Osteoblast (primary cell): ENCODE measurements at places on chromosomes 13 and 19. TPM values are rescaled to one million over a fixed set of nuclear protein-coding genes. Genes with fewer than 3 reads are reported as not detected.

GRCh38 chr19:2969104-2969504, 8.3 kb upstream of the TLE6 start:
- peak; percentile 39 for DNase-seq

DNA sequence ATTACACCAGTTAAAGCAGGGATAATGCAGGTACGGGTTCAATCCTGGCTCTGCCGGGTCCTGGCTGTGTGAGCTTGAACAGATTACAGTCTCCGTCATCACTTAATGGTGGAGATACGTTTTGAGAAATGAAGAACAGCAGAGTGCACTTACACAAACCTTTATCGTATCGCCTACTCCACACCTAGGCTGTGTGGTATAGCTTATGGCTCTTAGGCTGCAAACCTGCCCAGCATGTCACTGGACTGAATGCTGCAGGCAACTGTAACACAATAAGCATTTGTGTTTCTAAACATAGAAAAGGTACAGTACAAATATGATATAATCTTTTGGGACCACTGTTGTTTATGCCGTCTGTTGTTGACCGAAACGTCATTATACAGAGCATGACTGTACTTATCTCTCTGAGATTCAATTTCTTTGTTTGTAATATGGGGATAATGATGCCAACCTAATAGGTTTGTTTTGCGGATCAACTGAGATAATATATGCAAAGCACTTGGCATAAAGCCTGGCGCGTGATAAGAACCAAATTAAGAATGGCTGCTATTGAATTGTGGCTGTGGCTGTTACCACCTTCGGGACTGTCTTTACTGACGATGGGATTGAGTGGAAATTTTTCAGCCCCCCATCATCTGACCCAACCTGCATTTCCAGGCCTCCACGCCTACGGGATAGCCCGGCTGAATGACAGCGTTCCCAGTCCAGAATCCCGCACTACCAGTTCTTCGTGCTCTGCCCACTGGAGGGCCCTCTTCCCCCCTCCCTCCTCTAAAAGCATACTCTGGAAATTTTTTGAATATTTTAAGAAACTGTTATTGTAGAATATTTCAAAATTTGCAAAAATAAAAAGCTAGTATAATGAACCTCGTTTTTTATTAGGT, 11.2 kb downstream of the KRTDAP start:
- no peak for DNase-seq

DNA sequence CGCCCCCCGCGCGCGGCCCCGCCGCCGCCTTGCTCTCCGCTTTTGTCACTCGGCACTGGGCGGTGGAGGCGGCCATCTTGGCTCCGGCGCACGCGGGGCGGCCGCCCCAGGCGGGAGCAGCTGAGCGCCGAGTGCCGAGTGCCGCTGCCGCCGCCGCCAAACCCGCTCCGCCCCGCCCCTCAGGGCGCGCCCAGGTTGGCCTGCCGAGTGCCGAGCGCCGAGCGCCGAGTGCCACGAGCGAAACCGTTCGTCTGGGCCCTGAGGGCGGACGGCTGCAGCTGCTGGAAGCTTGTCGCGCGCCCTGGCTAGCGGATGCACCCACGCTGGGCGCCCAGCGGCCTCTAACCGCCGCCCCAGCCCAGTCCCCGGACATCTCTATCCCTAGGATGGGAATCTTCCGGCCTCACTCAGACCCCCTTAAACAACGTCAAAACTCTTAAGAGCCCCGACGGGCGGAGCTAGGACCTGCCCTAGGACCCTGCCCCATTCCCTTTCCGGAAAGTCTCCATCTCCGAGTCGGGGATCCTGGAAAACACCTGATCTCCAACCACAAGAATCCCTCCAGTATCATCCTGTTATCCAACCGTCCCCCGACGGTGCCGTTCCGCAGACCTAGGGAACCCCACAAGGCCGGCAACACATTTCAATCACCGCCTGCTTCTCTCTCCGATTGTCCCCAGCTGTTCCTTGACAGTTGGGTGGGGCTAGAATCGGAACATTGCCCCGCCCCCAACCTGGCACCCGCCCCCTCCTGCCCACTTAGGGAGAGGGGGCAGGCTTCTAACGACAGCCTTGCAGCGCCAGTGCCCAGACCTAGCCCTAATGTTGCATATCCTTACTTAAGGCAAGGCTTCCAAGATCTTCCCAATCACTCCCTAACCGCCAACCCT, 14.1 kb upstream of the AKAP8L start:
- DNase-seq, result peak; percentile 100

- DNase-seq, result no peak
These were observed 180.2 kb upstream of the TSC22D1 start for GRCh38 chr13:44756276-44756810.

DNA sequence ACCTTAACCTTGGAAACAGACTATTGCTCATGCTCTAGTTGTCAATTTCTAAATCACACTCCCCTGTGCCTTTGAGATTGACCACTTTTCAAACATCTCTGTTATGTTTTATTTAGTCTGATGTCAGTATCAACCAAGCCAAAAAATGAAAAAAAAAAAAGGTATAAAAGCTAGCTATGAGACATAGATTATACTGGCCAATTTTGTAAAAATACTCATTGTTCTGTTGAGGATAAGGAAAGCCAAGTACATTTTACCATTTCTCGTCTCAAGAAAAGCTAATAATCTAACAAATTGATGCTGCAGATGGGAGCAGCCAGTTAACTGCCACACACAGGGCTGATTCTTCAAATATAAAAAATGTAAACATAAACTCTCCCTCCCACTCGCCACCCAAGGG, 572.6 kb upstream of the KLF12 start:
- DNase-seq, result no peak

- DNase-seq, result no peak
These were observed 4.2 kb upstream of the RPS11 start for GRCh38 chr19:49491804-49492572.

GRCh38 chr19:30374539-30374864, 2.3 kb downstream of the ZNF536 start:
- no peak for DNase-seq

DNA sequence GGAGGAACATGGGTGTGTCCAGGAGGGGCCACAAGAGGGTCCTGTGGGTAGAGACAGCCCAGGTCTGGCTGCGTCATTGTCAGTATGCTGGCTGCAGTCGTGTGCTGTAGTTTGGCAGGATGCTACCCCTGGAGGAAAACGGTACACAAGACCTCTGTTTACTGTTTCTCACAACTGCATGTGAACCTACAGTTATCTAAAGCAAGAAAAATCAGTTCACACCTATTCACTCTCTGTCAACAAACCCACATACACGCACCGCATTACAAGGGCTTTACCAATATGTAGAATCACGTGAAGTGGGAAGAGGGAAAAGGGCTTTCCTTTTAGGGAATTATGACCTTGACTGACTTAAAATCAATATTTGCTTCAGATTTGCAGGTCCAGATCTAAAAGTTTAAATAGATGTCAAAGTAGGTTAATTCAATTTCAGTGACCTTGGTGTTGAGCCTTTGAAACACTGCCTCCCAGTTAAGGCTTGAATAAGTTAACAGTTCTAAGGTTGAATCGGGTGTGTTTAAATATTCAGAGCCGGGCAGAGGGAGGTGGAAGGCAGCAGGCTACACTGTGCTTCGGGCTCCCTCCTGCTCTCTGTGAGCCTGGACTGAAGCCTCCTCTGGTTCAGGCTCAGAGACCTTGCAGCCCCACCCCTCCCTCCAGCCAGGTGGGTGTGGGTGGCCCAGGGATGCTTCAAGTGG, 17.2 kb upstream of the MCF2L start:
- DNase-seq, result no peak

Gene ICAM5
- under 0.01 TPM in 1 of 2 replicates, not detected in the other for total RNA-seq

Gene KCTD4
- under 0.01 TPM in 2 replicates for total RNA-seq

Gene GRWD1
- total RNA-seq, result 23.3 and 25.0 TPM in 2 replicates

Gene TMEM147
- total RNA-seq, result 93.1 and 98.8 TPM in 2 replicates

Gene DGKH
- total RNA-seq, result 8.7 and 11.8 TPM in 2 replicates

Gene PTH2
- not detected in 2 replicates for total RNA-seq

Gene CEACAM7
- total RNA-seq, result not detected in 2 replicates

Gene SIGLEC8
- total RNA-seq, result not detected in 2 replicates
